ENCODE measurements at places on chromosomes 12 and 14.

DNA sequence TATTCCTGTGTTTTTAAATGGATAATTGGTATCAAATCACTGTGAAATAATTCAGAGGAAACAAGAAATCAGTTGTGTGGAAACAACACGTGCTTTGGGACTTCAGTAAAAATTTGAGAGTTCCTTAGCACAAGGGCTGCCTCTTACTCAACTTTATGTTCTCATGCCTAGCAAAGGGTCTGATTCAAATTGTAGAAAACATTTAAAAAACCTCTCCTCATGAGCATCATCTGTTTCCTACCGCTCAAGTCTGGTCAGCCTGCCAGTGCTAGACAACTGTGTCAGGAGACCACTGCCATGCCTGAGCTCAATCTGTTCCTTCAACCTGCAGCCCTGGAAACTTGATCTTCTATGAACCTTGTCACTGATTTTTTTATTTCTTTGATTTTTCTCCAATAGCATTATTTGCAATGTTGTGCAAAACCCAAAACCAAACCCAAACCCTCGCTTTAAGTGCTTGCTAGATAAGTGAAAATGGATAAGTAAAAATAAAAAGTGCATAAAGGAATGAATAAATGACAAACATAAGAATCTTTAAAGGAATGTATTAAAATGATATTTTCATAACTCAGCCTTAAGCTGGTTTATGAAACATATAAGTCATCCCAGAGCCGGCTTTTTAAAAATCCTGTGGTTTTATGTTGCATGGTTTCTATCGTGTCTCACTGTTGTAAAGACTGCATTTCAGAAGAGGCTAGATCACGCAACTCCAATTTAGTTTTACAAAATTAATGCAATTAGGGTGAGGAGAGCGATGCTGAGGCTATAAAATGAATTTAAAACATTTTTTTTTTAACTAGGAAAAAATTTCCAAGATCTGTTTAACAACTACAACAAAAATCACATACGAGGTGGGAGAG is 361.2 kb upstream of the PDE3A start:
- H3K36me3 ChIP-seq: no peaks in the 10 kb centered on the region
- no peaks in the 10 kb centered on the region for H3K4me1 ChIP-seq
- no peak for DNase-seq

DNA sequence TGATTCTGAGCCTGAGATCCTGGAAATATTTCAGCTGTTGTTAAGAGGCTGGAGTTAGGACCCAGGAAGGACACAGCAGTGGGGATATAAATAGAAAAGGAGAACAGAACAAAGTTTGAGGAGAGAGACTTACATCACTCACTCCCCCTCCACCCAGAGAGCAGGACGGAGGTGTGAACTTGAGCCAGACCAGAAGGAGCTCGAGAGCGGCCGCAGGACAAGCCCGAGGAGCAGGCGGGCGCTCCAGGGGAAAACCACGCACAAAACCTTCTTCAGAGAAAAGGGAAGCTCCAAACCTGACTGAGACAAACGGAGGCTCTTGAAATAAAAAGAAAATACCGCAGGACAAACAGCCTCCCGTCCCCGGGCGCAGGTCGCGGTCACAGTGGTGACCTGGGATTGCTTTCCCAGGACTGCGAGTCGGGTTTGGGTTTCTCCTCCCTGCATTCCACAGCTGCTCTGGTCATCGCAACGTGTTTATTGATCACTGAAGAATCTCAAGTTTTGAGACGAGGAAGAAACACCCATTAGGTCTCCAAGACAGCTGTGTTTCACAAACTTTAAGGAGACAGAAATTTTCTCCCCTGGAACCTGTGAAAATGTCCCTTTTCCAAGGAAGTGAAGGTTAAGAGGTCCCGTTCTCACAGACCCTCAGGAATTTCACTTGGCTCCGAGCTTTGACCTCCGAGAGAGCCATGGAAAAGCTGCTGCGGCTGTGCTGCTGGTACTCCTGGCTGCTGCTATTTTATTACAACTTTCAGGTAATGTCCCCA is at the start of gene ADGRD1:
Gene ADGRD1 (plus strand): TSS at position 137 of the 773 bp plus-strand sequence. CDS start 559 bp downstream, at position 696.
- peaks cover 2% of the 10 kb centered on the region for H3K27me3 ChIP-seq
- H3K4me1 ChIP-seq: peaks cover 65% of the 10 kb centered on the region
- H3K27ac ChIP-seq: peak within 1 kb of the TSS; percentile 97
- H3K36me3 ChIP-seq: no peaks in the 10 kb centered on the region
- H3K4me3 ChIP-seq: peak within 1 kb of the TSS; percentile 72

DNA sequence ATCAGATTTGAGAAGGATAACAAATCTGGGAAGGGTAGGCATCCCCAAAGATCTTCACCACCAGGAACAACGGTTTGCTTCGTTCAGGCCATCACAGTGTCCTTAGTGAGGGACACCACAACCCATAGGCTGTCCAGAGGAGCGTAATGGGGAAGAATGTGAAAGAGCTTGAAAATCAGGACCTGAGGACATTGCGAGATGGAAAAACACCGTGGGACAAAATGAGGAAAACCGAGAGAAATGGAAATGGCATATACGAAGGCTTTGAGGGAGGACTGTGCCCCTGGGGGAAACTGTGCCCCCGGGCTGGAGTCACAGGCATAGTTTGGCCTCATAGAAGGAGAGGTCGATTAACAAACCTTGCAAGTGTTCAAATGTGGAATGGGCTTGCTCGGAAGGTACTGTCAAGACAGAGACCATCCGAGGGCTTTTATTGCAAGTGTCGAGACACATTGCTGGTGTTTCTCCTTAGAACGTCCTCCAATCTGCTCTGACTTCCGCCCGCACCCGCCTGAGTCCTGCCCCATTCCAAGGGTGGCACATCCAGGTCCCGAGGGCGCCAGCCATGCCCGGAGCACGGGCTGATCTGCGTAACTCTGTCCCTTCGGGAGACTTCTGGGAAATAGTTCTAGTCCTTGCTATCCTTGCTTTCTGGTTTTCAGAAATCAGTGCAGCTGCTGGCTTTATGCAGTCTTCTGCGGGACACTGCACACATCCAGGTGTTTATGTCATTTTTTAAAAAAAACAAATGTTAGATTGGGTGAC is 885 bp upstream of the PALS1 start:
- H3K27ac ChIP-seq: peak overlapping the region; percentile 59
- peaks cover 34% of the 10 kb centered on the region for H3K27me3 ChIP-seq
- DNase-seq: peak; percentile 33
- peak overlapping the region; percentile 79 for H3K4me3 ChIP-seq
- H3K36me3 ChIP-seq: peaks cover 17% of the 10 kb centered on the region
- H3K4me1 ChIP-seq: peaks cover 23% of the 10 kb centered on the region

DNA sequence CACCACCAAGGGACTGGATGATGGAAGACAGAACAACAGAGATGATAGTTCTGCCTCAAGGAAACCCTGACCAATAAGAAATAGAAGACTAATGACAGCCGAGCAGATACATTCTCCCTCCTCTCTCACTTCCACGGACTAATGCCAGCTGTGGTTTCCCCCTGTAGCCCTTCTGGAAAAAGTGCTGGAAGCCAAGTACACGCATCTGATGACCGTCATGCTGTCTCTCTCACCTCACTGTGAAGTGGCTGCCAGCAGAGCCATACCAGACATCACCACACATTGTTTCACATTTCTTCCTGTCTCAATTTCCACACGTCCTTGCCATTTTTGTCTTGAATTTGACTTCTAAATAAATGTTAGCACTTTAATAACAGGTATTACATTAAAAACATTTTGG is 2.9 kb downstream of the TAS2R43 start:
- H3K27me3 ChIP-seq: no peaks in the 10 kb centered on the region
- DNase-seq: no peak
- no peak overlapping the region for H3K27ac ChIP-seq
- peaks cover 48% of the 10 kb centered on the region for H3K36me3 ChIP-seq
- H3K4me3 ChIP-seq: no peak overlapping the region

DNA sequence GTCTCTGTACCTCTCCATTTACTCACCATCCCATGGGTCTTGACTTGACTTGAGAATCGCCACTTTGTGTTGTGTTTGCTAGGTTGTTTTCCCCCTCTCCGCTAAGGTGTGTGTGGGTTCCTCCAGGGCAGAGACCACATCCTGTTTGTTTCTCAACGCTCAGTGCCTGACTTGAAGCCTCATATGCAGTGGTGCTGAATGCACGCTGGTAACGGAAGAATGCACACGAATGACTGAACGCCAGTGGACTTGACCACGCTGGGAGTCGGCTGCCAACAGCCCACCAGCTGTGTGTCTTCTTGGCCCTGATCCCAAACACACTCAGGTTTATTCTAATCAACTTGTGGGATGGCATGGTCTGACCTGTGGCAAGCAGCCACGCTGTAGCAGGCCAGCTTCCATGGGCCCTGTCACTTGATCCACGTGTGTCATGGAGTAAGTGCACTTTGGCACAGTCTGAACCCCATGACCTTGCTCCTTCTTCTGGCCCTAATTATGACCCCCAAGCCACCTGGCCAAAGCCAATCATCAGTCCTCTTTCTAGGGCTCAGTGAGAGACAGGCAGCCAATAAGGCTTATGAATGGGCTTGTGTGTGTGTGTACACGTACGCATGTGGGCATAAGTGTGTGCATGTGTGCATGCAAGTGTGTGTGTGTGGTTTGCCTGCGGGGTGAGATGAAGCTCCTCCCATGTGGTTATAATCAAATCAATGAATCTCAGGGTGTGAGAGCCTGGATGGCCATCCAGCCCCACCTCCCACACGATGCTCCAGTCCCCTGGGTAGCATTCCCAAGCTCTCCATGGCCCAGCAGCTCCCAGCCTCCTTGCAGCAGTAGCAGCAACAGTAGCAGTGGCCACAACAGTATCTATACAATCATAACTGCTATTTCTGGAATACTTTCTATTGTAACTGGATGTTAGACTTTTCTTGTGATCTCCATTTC is 6.4 kb upstream of the TC2N start:
- DNase-seq: no peak
- H3K27me3 ChIP-seq: peaks cover 14% of the 10 kb centered on the region
- H3K4me3 ChIP-seq: no peak overlapping the region
- no peak overlapping the region for H3K27ac ChIP-seq
- H3K36me3 ChIP-seq: no peaks in the 10 kb centered on the region
- H3K4me1 ChIP-seq: peaks cover 25% of the 10 kb centered on the region

- H3K36me3 ChIP-seq: no peaks in the 10 kb centered on the region
- H3K4me3 ChIP-seq: no peak overlapping the region
- H3K4me1 ChIP-seq: peaks cover 11% of the 10 kb centered on the region
- no peak for DNase-seq
- no peak overlapping the region for H3K27ac ChIP-seq
These were observed 60.8 kb downstream of the NDUFA12 start for GRCh38 chr12:94942663-94943062.

DNA sequence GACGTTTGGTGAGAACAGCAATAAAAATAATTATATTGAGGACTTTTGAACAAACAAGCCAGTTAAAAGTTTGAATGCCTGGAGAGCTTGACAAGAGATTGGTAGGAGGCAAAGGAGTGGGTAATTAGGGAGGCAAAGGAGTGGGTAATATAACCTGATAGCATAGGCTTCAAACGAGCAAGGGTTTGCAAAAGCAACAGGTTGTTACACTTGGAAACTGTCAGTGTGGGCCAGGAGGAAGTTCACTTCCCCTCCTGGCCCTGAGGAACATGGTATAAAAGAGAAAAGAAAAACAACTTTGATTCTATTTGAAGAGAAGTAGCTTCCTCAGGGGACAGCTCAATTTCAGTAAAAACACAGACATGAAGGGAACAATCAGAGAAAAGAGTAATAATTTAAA is 121.7 kb downstream of the CCER1 start:
- no peak overlapping the region for H3K27ac ChIP-seq
- peaks cover 39% of the 10 kb centered on the region for H3K4me1 ChIP-seq
- no peak overlapping the region for H3K4me3 ChIP-seq
- H3K27me3 ChIP-seq: no peaks in the 10 kb centered on the region
- H3K36me3 ChIP-seq: no peaks in the 10 kb centered on the region
- DNase-seq: no peak

DNA sequence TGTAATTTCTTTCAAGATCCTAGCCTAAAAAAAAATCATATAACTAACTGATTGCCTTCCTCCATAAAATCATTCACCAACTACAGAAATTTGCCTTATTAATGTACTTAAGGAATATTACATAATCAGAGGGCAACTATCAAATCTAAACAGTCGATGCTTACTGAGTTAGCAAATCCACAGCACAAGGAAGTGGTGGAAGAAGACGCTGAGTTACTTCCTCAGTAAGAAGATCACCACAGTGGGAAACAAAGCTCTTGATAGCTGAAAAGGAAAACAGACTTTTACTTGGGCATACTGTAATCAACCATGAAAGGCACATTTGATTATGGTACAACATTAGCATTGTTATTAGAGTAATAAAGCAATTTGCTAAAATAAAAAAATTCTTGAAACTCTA is 48.7 kb downstream of the HEATR5A start:
- no peak overlapping the region for H3K27ac ChIP-seq
- peaks cover 31% of the 10 kb centered on the region for H3K36me3 ChIP-seq
- H3K27me3 ChIP-seq: no peaks in the 10 kb centered on the region

GRCh38 chr12:44626883-44627282 is 249.2 kb downstream of the NELL2 start:
- no peaks in the 10 kb centered on the region for H3K27me3 ChIP-seq
- no peak for DNase-seq

DNA sequence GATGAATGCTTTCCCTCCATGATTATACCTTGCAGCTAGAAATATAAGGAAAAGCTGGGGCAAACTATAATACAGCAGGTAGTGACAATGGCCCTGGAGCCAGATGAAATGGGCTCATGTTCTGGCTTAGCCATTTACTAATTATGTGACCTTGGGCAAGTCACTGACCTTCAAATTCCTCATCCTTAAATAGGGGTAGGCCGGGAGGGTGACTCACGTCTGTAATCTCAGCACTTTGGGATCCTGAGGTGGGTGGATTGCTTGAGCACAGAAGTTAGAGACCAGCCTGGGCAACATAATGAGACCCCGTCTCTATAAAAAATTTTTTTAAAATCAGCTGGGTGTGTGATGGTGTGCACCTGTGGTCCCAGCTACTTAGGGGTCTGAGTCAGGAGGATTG is 155.4 kb downstream of the C12orf75 start:
- H3K27me3 ChIP-seq: no peaks in the 10 kb centered on the region
- peaks cover 7% of the 10 kb centered on the region for H3K4me1 ChIP-seq
- no peaks in the 10 kb centered on the region for H3K36me3 ChIP-seq
- no peak overlapping the region for H3K27ac ChIP-seq
- H3K4me3 ChIP-seq: no peak overlapping the region

DNA sequence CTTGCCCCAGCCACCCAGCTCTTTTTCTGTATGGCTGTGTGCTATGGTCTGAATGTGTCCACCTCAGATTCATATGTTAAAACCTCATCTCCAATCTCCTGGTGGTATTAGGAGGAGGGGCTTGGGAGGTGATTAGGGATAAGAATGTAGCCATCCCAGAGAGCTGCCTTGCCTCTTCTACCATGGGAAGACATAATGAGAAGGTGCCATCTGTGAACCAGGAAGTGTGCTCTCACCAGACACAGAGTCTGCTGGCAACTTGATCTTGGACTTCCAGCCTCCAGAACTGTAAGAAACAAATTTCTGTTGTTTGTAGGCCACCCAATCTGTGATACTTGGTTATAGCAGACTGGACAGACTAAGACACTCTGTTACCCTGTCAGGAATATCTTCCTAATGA is 22.8 kb upstream of the JPH4 start:
- no peak overlapping the region for H3K4me3 ChIP-seq
- H3K27me3 ChIP-seq: peaks cover 26% of the 10 kb centered on the region
- no peak for DNase-seq
- no peak overlapping the region for H3K27ac ChIP-seq

- no peak for DNase-seq
- H3K36me3 ChIP-seq: no peaks in the 10 kb centered on the region
- H3K27ac ChIP-seq: peak overlapping the region; percentile 41
- peaks cover 26% of the 10 kb centered on the region for H3K4me1 ChIP-seq
- H3K4me3 ChIP-seq: no peak overlapping the region
- peaks cover 4% of the 10 kb centered on the region for H3K27me3 ChIP-seq
These were observed 71.1 kb downstream of the AVPR1A start for GRCh38 chr12:63079791-63080502.

All from nephron progenitor cell (in vitro differentiated cells).